ENCODE measurements at places on chromosomes 16 and 17. TPM values are rescaled to one million over a fixed set of nuclear protein-coding genes. Genes with fewer than 3 reads are reported as not detected.

DNA sequence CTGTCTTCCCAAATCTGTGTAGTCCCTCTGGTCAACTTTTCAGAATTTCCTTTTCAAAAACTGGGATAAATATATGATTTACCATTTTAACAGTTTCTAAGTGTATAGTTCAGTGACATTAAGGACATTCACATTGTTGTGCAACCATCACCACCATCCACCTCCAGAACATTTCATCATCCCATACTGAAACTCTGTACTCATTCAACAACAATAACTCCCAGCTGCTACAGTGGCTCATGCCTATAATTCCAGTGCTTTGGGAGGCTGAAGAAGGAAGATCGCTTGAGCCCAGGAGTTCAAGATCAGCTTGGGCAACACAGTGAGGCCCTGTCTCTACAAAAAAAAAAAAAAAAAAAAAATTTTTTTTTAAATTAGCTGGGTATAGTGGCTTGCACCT is 131.0 kb downstream of the AATF start:
- peak; percentile 48 for DNase-seq

- no peak for DNase-seq
Measured at GRCh38 chr16:87471278-87472141, 21.3 kb downstream of the ZCCHC14 start.

The TMEM88 gene
- 3.3 TPM for total RNA-seq

DNA sequence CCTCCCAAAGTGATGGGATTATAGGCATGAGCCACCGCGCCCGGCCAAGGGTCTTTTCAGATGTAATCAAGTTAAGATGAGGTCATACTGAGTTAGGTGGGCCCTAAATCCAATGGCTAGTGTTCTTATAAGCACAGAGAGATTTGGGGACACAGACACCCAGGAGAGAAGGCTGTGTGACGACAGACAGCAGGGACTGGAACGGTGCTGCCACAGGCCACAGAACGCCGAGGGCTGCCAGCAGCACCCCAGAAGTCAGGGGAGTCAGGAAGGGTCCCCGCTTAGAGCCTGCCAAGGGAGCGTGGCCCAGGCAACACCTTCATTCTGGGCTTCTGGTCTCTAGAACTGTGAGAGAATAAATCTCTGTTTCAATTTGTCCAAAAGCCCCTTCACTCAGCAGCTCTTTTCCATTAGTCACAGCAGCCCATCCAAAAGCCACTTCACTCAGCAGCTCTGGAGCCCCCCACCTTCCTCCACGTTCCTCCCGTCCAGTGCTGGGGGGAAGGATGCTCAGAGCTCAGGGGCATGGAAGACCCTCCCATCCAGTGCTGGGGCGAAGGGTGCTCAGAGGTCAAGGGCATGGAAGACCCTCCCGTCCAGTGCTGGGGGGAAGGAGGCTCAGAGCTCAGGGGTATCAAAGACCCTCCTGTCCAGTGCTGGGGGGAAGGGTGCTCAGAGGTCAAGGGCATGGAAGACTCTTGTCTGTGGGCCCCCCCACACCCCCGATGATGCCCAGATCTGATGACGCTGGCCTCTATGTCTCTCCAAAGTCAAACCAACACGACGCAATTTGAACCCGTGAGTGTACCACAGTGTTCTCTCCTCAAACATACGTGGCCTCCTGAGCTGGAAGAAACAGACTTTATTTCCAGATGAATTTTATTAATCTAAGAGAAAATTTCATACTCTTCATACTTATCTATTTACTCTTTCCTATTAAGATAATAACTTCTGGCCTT is 11.9 kb downstream of the RAB40B start:
- no peak for DNase-seq

DNA sequence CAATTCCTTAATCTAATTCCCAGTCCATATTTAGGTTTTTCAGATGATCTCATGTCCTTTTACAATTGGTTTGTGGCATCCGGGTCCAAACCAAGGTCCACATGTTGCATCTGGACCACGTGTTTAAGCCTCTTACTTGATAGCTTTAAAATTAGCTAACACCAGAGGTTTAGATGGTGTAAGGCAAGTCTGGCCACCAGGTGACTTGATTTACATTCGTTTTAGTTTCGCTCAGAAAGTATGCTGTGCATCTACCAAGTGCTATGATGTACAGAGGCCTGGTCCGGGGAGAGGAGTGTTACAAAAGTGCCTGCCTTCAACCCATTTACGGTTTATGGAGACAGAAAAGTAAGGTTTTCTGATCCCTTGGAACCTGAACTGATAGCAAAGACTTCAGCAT is 878 bp upstream of the DNAJA2 start:
- no peak for DNase-seq

GRCh38 chr16:12868788-12869187 is 32.6 kb upstream of the SHISA9 start:
- no peak for DNase-seq

The MYH8 gene
- not detected for total RNA-seq

The EXOC3L1 gene
- not detected for total RNA-seq

GRCh38 chr16:55686671-55687070 is 30.9 kb downstream of the SLC6A2 start:
- no peak for DNase-seq

The CCDC200 gene
- total RNA-seq = not detected

GRCh38 chr17:68390888-68391545 is 66.3 kb downstream of the WIPI1 start:
- peak; percentile 24 for DNase-seq

DNA sequence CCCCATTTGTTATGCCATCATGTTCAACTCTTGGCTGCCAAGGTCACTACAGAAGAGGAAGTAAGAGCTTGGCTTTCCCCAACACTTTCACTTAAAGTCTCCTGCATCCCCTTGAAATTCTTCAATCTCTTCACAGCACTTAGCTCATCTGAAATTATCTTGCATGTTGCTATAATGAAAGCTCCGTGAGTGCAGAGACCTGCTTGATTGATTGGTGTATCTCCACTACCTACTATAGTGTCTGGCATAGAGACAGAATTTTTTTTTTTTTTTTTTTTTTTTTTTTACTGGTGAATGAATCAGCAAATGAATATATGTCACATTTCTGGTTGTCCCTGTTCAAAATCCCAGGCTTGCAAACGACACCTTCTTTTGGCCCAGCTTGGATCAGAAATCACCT is 1.9 kb upstream of the SDR42E1 start:
- DNase-seq = no peak

The DNAJC7 gene
- total RNA-seq = 96.6 TPM

- DNase-seq = no peak
Measured at GRCh38 chr16:68961778-68962402, 118.6 kb downstream of the TANGO6 start.

GRCh38 chr17:64505340-64506200 is 519 bp downstream of the DDX5 start:
- peak; percentile 78 for DNase-seq

The CCL17 gene
- not detected for total RNA-seq

DNA sequence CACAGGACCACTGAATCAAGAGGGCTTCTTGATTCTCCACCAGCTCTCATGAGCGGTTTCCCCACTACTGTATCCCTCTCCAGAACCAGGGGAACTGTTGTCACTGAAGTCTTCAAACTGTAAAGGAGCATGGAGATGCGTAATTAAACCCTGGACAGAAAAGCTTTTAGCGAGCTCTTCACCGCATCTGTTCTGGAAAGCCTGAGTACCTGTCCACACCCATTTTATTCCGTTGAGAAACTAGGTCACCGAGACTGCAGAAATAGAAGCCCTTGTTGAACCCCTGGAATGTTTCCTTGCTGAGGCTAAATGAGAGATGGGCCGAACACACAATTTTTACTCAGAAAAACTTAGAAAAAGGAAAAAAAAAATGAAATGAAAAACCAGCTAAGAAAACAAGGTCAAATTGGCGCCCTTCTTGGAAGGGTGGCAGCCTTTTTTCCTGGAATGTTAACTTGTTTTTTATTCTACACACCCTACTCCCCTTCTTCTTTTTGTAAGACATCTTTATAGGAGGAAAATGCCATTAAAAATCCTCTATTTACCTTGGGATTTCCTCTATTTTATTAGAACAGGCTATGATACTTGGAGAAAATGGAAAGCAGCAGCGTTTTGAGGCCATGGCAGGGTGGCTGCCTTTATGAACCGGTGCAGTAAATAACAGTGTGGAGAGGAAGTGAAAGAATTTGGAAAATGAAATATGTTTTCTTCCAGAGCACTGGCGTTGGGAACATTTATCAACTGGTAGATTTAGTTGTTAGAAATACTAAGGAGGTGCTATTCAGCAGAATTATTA is 52.6 kb upstream of the CRISPLD2 start:
- no peak for DNase-seq

The HEATR9 gene
- not detected for total RNA-seq

The KRT9 gene
- total RNA-seq = 0.27 TPM

DNA sequence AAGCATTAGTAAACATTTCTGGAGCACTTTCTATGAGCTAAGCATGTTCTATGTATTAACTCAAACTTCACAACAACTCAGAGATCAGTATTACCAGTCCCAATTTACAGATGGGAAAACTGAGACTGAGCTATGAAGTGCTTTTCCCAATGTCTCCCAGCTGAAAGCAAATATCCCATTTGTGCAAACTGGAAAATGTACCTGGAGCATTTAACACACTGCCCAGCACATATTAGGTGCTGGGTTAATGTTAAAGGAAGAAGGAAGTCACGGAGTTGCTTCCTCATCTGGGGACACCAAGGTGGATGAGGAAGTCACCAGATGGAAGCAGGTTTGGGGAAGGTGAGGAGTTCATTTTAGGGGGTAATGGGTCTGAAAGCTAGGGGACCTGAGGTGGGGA is 66.1 kb downstream of the ABCC6 start:
- DNase-seq = no peak

DNA sequence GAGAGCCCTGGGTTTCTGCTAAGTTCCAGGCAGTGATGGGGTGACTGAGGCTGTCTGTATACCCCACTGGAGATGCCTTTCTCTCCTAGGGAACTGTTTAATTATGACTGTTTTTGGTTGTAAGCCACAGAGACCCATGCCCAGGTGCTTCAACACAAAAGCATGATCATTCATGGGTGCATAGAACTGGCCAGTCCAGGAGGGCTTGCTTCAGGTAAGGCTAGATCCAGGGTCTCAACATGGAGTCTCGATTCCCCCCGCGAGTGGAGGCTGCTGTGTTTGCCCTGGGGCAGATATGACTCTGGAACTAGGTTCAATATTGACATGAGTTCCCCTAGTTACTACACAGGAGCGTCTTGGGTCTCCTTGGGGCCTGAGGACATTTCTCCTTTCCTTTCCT is 17.8 kb downstream of the NAGPA start:
- no peak for DNase-seq

- DNase-seq = no peak
Measured at GRCh38 chr16:55700961-55701360, 45.2 kb downstream of the SLC6A2 start.

DNA sequence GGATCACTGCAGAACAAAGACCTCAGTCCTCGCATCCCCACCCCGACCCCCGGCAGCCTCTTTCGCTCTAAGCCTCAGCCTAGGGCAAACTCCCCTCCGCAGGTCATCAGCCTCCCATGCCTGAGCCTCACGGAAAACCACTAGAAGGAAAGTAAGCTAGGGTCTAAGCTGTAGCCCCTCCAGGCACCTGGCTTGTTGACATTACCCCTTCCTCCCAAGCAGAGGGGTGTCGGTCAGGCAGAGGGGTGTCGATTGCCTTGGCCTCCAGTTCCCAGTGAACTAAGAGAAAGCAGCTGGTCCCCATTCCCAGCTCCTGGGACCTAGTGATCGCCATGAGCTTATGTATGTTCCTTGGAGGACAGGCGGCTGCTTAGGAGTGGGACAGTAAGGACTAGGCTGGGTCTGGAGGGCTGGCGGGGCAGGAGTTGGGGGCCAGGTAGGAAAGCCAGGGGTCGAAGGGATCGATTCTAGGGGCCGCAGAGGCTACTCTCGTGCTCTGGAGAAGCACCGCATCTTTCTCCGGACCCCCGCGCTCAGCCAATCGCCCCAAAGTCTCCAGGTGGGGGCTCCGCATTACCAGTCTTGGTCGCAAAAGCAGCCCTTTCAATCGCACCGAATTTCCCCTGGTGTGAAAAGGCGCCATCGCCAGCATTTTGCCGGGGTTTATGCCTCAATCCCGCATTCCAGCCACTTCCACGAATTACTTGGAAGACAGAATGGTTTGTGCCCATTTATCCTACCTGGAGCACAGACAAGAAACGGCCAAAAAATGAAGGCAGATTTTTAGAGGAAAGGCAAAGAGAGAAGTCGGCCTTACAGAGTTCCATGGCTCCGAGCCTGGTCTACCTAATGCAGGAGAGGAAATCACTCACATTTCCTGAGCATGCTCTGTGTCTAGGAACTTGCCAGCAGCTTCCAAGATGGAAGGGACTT is 21.3 kb upstream of the HOXB13 start:
- DNase-seq = no peak

DNA sequence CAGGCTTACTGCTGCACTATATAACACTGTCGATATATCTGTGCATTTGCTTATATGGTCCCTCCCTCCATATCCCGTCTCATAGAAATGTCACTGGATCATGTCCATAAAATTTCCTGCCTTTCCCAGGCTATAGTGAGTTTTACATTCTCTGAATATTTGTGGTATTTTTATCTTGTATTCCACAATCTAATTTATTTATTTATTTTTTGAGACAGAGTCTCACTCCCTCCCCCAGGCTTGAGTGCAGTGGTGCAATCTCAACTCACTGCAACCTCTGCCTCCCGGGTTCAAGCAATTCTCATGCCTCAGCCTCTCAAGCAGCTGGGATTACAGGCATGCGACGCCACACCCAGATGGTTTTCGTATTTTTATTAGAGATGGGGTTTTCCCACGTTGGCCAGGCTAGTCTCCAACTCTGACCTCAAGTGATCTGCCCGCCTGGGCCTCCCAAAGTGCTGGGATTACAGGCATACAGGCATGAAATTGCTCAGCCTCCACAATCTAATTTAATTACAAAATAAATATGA is 12.9 kb downstream of the TRIM37 start:
- DNase-seq = peak; percentile 92

DNA sequence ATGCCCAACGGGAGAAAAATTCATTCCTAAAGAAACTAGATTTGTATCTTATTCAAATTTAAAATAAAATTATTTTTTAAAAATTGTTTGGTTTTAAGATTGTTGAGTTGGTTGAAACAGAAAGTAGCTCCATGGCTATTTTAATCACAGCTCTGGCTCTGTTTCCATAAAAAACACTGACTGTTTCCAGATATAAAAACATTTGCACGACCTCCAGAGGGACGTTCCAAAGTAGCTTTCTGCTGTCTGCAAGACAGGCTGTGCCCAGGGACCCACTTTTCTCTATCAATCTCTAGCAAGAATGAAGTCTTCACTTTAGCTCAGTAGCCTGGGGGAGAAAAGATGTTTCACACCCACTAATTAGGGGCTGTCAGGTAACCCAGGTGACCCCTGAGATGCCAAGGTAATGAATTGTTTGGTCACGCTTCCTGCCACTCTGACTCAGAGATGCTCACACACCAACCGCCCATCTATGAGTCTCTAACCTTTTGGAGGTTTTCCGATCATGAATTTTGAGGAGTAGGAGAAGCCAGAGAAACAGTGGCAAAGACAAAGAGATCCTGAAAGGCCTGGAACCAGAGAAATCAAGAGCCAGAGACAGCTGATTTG is 220.1 kb upstream of the SOX9 start:
- DNase-seq = peak; percentile 94

- DNase-seq = peak; percentile 59
Measured at GRCh38 chr17:32931686-32932085, 3.7 kb downstream of the TMEM98 start.

The KRTAP3-1 gene
- total RNA-seq = not detected

The KRT20 gene
- not detected for total RNA-seq
